NCI-H1417 (cell line): ENCODE measurements at places on chromosomes 11 and 22.

GRCh38 chr11:92512204-92512569 lies 287.6 kb downstream of the FAT3 start:
- DNase-seq = no peak

GRCh38 chr22:25139062-25139461 lies 60.6 kb upstream of the CRYBB3 start:
- no peak for DNase-seq

DNA sequence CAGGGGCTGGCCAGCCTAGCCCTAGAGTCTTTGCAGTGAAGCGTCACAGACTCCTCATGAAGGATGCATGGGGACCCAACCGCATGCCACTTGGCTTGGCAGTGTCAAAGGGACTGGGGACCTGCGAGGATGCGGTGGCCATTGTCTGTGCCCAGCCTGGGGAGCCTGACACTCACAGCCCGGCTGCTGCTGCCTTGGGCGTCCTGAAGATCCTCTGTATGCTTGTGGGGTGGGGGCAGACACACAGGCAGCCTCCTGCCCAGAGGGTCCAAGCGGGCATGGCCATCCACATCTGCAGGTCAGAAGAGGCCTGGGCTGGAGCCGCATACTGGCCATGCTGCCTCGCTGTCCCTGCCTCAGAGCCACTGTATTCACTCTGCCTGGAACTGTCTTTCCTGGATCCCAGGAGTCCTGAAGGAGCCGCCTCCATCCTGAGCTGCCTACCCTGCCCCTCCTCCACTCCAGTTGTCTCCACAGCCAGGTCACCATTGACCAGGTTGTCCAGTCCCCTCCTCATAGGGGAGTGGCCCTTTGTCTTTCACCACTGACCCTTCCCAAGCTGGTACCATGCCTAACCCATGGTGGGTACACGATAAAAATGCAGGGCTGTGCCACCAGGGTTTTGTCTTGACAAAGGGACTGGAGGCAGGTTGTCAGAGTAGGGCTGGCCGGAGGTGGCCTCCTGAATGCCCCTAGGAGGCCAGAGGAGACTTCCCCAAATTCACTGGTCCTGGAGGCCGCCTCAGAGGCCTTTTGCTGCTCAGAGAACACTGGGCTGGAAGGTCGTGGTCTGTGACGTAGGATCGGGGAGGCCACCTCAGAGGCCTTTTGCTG lies 107.0 kb downstream of the KCNQ1OT1 start:
- no peak for DNase-seq

- DNase-seq = no peak
Observed at GRCh38 chr11:371716-372590, 2.7 kb downstream of the B4GALNT4 start.

DNA sequence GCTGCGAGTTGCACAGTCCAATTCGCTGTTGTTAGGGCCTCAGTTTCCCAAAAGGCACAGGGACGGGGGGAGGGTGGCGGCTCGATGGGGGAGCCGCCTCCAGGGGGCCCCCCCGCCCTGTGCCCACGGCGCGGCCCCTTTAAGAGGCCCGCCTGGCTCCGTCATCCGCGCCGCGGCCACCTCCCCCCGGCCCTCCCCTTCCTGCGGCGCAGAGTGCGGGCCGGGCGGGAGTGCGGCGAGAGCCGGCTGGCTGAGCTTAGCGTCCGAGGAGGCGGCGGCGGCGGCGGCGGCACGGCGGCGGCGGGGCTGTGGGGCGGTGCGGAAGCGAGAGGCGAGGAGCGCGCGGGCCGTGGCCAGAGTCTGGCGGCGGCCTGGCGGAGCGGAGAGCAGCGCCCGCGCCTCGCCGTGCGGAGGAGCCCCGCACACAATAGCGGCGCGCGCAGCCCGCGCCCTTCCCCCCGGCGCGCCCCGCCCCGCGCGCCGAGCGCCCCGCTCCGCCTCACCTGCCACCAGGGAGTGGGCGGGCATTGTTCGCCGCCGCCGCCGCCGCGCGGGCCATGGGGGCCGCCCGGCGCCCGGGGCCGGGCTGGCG lies at the start of gene BCR:
TSS of gene BCR (plus strand) at position 209 of the 592 bp plus-strand sequence. CDS start 452 bp downstream, outside the sequence.
- DNase-seq = peak; percentile 70

GRCh38 chr11:117828611-117829368 lies 4.2 kb upstream of the FXYD2 start:
- peak; percentile 26 for DNase-seq

DNA sequence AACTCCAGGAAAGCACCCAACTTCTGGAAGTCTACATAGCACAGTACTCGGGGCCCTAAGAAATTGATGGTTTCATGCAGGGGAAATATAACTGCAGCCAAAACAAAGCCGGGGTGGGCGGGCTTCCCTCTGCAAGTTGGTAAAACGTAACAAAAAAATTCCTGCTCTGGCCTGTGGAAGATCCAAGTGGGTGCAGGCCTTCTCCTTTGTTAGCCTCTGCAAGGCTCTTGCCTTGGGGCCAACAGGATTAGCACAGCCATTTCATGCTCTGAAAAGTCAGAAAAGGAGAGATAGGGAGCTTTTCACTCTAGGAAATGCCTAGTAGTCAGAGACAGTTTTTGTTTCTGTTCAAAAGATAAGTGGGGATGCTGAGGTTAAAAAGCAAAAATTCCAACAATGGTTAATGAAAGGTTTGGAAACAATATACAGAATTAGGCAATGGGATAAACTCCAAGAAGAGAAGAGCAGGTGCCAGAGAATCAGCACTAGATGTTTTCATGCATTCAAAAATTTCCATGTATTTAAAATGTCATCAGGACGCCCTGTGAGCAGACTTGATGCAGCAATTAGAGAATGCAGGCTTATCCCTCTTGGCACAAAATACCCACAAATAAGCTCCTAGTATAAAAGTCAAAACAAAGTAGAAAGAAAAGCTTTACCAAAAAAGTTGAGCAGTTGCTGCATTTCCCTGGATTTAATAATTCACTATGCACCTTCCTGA lies 72.3 kb upstream of the CHRM4 start:
- DNase-seq = no peak

- no peak for DNase-seq
Observed at GRCh38 chr22:42287174-42287890, 16.9 kb upstream of the TCF20 start.

- no peak for DNase-seq
Observed at GRCh38 chr11:326592-326841, 5.9 kb upstream of the IFITM3 start.

GRCh38 chr22:25698461-25698860 lies 43.5 kb upstream of the MYO18B start:
- no peak for DNase-seq

GRCh38 chr11:114472661-114473060 lies 33.4 kb downstream of the REXO2 start:
- DNase-seq = no peak

GRCh38 chr11:34344768-34345539 lies 12.9 kb downstream of the ABTB2 start:
- DNase-seq = no peak

DNA sequence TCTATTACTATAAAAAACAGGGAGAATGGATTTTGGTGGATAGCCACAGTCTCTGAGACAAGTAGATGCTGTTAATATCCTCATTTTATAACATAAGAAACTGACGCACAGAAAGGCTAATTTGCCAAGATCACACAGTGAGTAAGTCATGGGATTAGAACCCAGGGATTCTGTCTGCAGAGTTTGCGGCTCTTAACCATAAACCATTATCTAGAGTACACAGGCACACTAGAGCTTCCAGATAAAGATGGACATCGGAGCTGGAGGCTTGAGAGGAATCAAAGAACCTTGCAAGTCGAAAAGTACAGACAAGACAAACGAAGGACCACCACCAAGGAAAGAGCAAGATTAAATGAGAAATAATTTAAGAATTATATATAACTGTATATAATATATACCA lies 11.3 kb downstream of the LGALS12 start:
- DNase-seq = no peak

DNA sequence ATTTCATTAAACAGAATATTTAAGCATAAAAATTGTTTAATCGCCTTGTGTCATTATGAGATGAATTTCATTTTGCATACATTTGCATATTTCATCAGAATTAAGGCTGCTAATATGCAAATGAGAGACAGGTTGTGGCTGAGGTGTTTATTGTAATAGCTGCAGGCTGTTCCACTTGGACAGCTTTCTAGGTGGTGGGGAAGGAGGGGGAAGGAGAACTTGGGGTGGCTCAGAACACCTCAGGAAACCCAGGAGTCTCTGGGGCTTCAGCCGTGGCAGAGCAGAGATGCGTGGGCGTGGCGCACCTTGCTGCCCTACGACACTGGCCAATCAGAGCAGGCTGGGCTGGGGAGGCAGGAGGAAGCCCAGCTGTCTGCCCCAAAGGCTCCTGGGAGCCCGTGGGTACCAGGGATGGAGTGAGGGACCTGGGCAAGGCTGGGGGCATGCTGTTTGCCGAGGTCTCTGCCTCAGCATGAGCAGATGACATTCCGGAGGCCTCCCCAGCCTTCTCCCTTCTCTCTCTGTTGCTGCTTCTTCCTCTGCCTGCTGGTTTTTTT lies 542.9 kb downstream of the MN1 start:
- no peak for DNase-seq
